ENCODE measurements at places on chromosomes 13 and 19.

- no peak for DNase-seq
Measured at GRCh38 chr19:39996218-39996810, 546 bp upstream of the ZNF546 start.

DNA sequence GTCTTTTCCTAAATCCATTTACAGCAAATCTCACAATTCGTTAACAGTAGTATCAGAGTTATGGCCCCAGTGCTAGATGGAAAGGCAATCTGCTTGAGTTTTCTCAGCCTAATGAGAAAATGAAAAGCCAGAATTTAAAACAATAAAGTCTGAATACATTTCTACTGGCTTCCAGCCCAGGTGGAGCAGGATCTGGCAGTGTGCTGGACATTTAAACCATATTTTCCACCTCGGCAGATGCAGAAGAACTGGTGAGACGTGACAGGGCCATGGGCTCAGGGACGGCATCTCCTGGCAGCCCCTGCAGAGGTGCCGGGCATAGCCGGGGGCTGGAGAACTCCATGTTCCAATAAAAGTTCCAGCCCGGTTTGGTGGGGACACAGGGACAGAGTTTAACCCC, 7.1 kb downstream of the SMIM7 start:
- DNase-seq: no peak

GRCh38 chr19:29881386-29881785, 60.7 kb upstream of the URI1 start:
- no peak for DNase-seq

DNA sequence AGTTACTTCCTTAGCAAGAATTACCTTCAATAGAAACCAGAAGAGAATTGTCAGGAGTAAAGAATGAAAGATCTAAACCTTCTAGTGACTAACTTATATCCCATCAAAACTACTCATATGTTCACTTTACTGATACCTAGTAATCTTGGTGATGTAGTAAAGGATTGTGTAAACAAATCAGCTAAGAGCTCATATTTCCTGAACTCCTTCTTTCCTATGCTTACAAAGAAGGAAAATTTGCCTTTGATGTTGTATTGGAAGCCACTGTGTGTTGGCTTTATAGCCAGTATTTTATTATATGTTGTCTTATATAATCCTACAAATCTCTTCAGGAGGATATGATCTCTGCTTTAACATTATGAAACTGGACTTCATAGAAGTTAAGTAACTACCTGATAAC, 671.0 kb downstream of the PCDH9 start:
- no peak for DNase-seq

DNA sequence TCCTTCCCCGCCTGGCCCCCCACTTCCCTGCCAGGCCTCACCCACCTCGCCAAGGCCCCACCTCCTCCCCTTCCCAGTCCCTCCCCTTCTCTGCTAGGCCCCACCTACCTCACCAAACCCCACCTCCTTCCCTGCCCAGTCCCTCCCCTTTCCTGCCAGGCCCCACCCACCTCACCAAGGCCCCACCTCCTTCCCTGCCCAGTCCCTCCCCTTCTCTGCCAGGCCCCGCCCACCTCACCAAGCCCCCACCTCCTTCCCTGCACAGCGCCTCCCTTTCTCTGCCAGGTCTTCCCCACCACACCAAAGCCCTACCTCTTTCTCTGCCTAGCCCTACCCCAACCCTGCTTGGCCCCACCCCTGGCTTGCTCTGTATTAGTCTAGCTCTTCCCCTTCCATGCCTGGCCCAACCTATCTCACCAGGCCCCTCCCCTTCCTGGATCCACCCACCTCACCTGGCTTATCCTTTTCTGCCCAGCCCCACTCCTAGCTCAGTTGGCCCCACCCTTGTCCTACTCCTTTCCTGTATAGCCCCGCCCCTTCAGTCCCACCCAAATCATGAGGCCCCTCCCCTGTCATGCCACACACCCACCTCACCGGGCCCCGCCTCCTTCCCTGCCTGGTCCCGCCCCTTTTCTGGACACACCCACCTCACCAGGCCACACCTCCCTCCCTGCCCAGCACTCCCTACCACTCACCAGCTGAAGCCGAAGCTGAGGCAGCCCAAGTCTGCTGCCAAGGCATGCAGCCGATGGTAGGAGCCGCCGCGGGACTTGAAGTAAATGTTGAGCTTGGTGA, 16.2 kb downstream of the CERS1 start:
- peak; percentile 66 for DNase-seq

DNA sequence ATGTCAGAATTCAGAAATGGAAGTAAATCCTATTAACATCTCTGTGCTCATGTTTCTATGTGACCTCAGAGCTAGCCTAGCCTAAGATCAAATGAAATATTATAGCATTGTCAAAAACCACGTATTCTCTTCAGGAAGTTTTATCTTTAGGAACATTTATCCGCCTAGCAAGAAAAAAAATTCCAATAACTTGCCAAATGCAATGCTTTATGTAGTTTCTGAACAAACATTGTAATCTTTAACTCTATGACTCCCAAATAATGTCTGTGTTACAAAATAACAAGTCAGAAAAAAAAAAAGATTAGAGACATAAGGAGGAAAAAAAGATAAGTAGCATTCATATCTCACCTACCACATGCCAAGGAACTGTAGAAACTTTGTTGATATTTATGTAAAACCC, 18.4 kb upstream of the IPO5 start:
- DNase-seq: no peak

DNA sequence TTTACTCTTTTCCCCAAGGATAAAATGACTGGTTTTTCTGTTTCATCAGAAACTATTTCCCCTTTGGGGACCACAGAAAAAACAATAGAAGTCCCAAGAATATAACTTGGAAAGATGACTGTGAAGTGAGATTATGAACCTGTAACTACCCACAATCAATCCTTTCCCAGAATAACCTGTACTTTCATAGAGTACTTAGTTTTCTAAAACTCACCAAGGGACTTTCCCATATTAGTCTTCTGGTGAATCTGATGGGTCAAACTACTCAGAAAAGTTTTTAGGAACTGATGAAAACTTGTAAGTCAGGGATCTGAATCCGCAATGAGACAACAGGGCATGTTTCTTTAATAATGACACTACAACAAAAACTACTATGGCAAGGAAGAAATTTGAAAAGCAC, 62.6 kb downstream of the STK24 start:
- DNase-seq: no peak

DNA sequence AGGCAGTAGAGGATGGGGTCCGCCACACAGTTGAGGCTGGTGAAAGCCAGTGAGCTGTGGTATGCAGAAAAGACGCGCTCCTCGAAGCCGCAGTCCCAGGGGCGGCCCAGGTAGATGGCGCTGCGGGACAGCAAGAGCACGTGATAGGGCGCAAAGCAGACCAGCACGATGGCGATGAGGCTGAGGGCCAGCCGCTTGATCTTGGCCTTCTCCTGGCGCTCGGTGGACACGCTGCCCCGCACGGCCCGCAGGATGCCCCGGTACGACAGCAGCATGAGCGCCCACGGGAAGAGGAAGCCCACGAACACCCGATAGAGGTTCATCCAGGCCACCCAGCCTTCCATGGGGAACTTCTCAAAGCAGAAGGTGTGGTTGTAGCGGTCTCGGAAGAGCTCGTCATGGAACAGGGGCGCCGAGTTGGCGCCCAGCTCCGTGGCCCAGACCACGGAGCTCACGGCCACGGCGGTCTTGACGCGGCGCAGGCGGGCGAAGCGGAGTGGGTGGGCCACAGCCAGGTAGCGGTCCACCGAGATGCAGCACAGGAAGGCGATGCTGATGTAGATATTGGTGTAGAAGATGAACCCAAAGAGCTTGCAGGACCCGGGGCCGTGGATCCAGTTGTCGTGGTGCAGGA, 6.5 kb upstream of the OPA3 start:
- peak; percentile 73 for DNase-seq

DNA sequence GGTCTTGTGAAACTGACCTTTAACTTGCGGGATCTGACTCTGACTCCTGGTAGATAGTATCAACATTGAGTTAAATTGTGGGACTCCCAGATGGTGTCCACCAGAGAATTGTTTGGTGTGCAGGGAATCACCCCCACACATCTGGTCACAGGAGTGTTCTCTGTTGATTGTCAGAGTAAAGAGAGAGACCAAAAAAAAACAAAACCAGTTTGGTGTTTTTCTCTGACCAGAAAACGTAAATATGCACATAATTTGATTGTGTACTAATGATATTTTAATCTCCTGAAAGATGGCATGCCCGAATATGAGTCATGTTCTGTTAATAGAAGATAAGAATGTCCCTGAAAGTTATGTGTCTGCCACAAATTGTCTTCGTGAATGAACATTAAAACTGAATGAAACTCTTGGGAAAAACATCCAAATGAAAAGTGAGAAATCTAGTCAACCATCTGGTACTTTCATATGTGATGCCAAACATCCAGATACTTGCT, 118.5 kb upstream of the GPC6 start:
- no peak for DNase-seq

DNA sequence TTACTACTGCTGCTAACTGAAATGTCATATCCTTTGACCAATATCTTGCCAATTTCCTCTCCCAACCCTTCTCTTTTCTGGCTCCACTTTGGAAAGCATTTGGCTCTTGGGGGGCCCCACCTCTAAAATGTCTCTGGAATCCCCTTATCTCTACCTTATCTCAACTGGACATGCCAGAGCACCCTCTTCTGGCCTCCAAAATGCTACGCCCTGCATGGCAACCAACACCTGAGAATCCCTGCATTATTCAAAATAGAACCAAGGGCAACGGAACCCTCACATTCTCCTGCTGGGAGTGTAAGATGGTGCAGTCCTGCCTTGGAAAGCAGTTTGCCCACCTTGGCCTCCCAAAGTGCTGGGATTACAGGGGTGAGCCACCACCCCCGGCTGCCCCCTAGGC, 35.3 kb downstream of the CERS4 start:
- no peak for DNase-seq

GRCh38 chr13:113489549-113490495, 689 bp downstream of the DCUN1D2 start:
- DNase-seq: peak; percentile 60

GRCh38 chr19:46466536-46467196, 4.7 kb downstream of the PNMA8A start:
- DNase-seq: no peak

DNA sequence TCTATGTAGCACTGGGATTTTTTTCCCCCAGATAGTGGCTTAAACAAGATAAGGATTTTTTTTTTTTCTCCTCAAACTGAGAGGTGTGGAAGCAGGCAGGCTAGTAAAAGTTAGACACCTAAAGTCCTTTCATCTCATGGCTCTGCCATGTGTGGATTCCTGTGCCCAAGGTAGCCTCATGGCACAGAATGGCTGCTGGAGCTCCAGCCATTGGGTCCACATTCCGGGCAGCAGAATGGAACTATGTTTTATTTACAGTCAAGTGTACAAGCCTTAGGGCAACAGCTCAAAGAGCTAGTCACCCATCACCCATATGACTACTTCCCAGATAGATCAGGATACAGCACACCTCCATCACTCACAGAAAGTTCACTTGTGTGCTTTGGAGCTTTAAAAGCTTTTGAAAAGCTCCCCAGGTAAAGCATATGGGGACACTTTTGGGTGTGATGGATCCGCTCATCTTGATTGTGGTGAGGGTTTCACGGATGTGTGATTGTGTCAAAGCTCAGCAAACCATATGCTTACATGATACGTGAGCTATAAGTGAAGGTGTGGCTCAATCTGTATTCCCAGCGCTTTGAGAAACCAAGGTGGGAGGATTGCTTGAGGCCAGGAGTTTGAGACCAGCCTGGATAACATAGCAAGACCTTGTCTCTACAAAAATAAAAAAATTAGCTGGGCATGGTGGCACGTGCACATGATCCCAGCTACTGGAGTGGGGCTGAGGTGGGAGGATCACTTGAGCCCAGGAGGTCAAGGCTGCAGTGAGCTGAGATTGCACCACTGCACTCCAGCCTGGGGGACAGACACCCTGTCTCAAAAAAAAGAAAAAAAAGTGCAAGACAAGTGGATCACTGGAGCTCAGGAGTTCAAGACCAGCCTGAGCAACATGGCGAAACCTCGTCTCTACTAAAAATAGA, 18.1 kb downstream of the PGLS start:
- no peak for DNase-seq

DNA sequence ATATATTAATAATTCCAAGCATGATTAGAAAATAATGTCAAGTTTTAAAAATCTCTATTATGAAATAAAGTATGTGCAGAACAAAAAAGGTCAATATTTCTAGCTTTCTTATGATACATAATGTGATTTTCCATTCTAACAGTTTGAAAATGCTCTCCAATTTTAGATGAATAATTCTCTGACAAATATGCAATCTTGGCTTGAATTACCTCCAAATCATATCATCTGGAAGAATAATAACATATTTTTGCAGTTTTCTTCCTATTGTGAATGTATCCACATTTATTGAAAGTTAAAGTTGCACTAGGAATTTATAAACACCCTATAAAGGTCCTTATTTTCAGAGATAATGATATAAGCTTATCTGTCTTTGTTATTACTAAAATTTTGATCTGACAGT, 548.5 kb upstream of the SLC10A2 start:
- no peak for DNase-seq

GRCh38 chr19:8161135-8161646, 11.8 kb upstream of the FBN3 start:
- peak; percentile 54 for DNase-seq

- no peak for DNase-seq
Measured at GRCh38 chr13:110242615-110243014, 64.3 kb downstream of the COL4A1 start.

- DNase-seq: no peak
Measured at GRCh38 chr13:50593207-50593606, 250.3 kb downstream of the DLEU7 start.

DNA sequence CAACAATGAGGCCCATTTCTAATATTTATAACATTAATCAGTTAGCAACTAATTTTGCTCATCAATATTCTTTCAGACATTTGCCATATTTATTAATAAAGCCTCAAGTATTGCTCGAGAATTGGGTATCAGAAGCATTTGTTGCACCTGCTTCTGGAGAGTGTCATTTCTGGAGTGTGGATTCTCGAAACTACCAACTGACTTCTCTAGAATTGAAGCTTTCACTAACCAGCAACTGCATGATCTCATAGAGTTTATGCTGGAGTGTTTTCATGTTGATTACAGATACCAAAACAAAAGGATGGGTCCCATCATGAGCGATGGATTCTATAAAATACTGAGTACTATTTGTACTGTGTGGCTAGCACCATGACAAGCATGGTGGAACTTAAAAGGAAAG, 121.0 kb upstream of the SLC7A1 start:
- no peak for DNase-seq

GRCh38 chr19:18339723-18340122, 675 bp upstream of the PGPEP1 start:
- DNase-seq: no peak

GRCh38 chr19:56076498-56076897, 44.6 kb downstream of the ZNF787 start:
- DNase-seq: peak; percentile 62

GRCh38 chr19:41457241-41457640, 14.3 kb downstream of the ERICH4 start:
- DNase-seq: no peak

DNA sequence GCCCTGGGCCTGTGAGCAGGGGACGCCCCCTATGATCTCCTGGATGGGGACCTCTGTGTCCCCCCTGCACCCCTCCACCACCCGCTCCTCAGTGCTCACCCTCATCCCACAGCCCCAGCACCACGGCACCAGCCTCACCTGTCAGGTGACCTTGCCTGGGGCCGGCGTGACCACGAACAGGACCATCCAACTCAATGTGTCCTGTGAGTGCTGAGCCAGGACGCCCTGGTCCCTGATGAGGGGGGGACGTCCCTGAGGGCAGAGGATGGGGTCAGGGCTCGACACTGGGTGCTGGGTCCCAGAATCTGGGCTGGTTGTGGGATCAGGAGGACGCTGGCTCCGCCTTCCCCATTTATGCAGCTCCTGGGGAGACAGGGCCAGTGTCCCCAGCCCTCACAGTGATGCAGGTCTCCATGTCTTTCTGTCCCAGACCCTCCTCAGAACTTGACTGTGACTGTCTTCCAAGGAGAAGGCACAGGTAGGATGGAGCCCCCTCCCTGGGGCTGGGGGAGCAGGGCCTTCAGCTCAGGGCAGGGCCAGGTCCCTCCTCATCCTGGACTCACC, 2.5 kb downstream of the SIGLEC7 start:
- DNase-seq: peak; percentile 10

Data from activated T-cell treated with anti-CD3 and anti-CD28 coated beads, Interleukin-2, amount 50 U/mL, for 48 hours (primary cell).